ENCODE measurements at places on chromosomes 11 and 22.

DNA sequence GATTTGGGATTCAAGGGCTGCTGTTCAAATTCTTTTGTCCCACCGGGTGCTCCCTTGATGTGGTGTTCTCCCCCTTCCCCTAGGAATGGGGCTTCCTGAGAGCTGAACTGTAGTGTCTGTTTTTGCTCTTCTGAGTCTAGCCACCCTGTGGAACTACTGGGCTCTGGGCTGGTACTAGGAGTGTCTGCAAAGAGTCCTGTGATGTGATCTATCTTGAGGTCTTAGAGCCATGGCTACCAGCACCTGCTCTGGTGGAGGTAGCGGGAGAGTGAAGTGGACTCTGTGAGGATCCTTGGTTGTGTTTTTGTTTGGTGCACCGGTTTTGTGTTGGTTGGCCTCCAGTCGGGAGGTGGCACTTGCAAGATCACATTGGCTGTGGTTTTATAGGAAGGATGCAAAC is 46.2 kb downstream of the OR2AT4 start:
- DNase-seq: no peak

GRCh38 chr11:120068114-120068573 is 69.8 kb downstream of the TRIM29 start:
- DNase-seq: no peak

GRCh38 chr11:68677432-68677831 is 6.9 kb upstream of the GAL start:
- DNase-seq: no peak

DNA sequence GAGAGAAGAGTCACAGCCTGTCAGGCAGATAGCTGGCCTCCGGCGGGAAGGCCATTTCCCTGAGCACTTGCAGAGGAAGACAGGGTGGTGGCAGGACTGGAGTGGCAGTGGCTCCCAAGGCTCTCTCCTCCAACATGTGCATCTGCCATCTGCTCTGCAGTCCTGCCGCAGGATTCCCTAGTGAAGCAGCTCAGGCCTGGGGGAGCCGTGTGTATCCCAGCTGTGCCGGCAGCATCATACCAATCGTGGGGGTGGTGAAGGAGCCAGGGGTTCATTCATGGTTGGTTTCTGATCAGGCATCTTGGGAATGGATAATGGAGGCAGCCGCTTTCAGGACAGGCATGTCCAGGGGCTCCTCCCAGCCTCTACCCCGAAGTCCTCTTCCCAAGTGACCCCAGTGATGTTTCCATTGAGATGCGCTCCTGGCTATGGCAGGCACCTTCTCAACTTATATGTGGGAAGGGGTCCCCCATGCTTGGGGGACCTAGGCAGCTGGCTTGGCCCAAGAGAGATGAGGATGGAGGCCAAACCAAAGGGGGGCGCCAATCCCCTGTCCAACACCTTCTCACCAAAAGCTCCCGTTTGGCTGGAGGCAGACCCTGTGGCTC is 6.1 kb downstream of the TAGLN start:
- no peak for DNase-seq

DNA sequence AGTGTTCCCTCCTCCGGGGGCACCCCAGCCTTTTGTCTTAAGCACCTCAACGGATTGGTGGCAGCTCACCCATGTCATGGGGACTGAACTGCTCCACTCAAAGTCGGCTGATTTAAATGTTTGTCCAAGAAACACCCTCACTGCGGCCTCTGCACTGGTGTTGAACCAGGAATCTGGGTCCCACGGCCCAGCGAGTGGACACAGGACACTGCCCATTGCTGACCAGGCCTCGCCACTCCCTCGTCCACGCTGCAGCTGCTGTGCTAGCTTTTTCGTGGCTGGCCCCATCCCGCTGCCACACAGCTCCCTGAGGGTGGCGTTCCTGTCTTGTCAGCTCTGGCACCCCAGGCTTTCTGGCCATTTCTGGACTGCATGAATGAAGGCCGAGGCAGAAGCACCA is 646.2 kb downstream of the BRD1 start:
- no peak for DNase-seq

GRCh38 chr11:62433141-62433903 is 14.5 kb downstream of the SCGB1A1 start:
- DNase-seq: no peak

DNA sequence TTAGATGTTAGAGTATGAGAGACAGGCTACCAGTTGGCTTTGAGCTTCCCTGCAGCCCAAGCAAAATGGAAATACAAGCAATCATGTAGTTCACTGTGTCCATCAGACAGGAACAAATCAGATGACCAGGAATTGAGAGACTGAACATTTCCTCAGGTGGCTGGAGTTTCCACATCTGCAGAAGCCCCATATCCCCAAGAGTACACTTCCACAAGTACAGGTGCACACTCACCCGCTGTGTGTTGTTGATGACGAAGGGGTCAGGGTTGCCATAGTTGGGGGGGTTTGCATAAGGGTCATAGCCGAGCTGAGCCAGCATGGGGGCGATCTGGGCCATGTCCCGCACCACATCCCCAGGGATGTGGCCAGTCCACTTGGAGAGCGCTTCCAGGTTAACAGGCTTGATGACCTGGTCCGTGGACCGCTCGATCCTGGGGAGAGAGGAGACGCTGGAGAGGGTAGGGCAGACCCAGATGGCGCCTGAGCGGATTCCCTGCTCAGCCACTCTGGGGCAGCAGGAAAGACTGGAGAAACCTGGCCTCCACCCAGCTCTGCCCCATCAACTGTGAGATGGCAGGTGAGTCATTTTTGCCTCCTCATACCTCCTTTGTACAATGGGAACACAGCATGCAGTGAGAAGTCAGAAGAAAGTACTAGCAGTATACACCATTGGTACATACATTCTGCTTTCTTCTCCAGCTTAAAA is 23.9 kb upstream of the TFIP11 start:
- DNase-seq: no peak

DNA sequence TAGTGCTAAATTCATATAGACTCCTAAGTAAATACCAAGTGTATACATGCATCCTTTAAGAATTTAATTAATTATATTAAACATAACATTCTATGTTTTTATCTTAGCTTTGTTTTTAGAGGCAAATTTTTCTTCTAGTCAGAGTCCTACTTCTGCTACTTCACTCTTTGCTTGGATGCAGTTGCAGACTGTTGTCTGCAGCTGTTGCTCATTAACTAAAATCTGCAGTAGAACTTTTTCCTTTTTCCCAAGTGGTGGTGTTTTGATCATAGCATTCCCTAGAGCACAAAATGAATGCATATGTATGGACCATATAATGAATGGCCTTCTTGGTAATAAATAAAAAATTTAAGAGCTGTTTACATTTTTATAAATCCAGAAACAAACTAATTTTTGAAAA is 198.3 kb downstream of the CASP12 start:
- no peak for DNase-seq

DNA sequence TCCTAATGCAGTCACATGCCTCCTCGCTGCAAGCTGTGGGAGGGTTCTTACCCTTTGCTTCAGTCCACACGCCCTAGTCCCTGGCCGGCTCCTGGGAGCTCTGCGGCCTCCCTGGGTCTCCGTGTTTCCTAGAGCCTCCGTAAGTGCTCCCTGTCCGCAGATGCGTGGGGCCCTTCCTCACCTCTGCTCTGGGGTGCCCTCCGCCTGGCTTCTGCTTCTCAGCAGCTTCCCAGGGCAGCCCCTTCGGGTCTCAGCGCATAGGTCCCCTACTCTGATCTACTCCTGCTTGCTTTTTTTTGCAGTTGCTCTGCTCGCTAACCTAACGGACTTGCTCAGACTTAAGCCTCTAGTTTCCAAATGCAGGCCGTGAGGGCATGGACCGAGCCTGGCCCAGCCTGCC is 22.4 kb downstream of the CAPN1 start:
- no peak for DNase-seq

DNA sequence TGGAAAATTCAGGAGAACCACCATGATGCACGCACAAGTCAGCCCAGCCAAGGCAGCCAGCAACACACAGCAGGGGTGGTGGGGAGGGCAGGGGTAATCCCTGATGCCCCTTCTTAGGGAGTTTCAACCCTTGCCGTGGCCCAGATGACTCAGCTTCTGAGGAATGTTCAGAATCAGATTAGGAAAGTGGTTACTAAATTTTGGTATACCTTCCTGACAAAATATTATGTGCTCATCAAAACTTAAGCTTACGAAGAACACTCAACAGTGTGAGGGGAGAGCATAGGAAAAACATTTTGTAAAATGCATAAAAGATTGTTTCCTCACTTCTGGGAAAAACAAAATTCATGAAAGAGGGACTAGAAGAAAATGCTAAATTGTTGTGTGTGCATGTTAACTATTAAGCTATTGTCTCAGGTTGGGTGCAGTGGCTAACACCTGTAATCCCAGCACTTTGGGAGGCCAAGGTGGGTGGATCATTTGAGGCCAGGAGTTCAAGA is 32.1 kb downstream of the SERPIND1 start:
- DNase-seq: no peak

DNA sequence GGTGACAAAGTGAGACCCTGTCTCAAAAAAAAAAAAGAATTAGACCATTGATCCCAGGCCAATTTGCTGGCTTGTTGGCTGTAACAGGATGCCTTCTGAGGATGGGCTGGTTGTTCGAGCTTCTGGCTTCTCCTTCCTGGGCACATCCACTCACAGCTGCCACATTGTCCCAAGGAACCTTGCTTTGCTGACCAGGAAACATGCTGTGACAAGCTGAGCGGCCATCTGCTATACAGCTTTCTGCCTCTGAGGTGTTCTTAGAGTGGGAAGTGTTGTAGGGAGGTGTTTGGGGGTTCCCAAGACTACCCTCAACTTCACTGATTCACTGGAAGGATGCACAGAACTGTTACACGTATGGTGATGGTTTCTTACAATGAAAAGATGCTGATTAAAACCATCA is 6.5 kb downstream of the SNAP29 start:
- DNase-seq: no peak

DNA sequence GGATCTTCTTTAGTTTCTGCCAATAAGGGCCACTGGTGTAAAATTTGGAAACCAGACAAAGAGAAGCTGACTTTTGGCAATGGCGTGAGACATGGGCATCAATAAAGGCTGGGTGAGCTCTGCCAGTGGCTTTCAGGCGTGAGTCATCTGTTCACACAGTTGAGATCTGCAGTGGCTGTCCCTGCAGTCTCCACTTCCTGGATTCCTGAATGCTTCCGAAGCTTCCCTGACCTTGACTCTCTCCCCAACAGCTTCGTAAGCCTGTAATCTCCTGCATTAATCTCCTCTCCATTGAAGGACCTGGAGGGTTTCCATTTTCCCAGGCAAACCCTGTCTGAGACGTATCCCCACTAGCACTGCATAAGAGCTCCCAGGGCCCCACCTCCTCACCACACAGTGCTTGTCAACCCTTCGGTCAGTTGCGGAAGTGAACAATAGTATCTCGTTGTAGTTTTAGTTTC is 574.7 kb downstream of the TBC1D22A start:
- DNase-seq: no peak

GRCh38 chr11:12762696-12763324 is 88.6 kb downstream of the TEAD1 start:
- DNase-seq: no peak

- DNase-seq: no peak
These were observed 225.0 kb downstream of the BLID start for GRCh38 chr11:121890946-121891515.

DNA sequence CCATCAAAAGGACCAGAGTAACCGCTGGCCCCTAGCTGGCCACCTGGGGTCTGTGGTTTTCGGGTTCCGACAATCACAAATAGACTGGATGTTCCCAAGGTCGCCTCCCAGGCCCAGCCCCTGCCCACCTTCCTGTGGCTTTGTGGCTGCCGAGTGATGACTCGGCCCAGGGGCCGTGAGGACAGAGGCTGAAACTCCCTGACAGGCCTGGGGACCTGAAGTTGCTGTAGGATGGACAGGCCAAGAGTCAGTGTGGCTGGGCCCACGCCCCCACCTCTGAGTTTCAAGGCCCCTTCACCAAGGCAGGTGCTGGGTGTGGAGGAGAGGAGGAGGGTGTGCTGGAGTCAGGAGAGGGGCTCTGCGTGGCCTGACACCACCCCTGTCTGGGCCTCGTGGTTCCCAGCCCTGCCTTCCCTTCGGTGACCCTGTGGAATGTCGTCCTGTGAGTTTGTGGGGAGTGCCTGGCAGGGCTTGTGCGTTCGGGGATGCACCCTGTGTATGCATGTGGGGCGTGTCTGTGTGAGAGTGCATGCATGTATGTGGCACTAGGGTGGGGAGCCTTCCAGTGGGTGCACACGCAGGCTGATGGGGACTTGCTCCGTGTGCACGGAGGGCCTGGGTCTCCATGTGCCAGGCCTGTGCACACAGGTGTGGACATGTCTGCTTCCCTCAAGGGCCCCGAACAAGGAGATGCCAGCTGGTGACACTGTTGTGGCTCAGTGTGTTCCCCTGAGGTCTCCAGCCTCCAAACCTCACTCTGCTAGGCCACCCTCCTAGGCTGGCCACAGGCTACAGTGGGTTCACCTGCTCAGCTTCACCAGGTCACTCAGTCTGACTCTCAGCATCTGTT is 8.4 kb upstream of the MGAT3 start:
- no peak for DNase-seq

DNA sequence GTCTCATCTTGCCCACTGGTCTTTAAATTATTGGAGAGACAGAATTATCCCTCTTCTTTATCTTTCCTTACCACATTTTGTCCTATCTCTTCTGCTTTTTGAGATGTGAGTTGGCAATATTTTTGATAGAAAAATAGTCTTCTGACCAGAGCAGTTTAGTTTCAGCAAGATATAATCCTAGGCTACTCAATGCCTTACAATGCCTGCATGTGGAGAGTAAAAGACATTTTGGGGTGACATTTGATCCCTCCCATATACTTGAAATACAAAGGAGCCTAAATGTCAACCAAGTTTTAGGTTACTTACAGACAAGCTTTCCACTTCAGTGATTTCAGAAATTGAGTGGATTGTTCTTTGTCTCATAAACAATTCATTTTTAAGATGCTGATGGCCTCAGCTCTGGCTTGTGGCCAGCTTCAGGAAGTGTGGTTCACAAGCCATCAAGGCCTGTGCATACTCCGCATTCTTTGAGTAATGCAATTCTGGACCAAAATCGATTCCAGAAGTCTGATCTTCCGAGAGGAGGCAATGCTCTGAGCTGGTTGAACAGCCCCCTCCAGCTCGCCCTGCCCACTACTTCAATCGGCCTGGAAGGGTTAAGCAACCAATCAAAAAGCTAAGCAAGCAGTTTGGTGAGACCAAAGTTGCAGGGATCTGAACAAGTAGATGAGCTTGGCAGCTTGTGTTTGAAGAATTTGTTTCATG is 274.4 kb downstream of the BLID start:
- DNase-seq: no peak

GRCh38 chr11:111019451-111019850 is 226.1 kb upstream of the POU2AF2 start:
- DNase-seq: no peak

GRCh38 chr11:114262681-114263512 is 33.3 kb upstream of the NNMT start:
- DNase-seq: no peak

DNA sequence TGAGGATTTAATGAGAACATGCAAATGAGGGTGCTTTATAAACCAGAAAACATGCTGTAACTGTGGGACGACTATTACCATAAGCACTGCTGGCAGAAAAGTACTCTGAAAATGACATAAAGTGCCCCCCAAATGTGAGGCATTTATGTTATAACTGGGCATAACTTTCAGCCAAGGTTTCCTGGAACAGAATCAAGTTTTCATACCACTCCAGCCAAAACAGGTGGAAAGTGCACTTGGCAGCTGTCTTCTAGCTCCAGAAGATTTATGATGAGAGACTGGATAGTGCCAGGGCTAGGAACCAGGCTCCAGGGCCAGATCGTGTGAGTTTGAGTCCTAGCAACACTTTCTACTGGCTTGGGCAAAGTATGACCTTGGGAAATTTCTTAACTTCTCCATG is 339.2 kb downstream of the TENM4 start:
- no peak for DNase-seq
